RWPE1 (cell line): ENCODE measurements at places on chromosomes 2 and 18.
A peak's percentile ranks its signal among the peaks of the same experiment; 100 is the strongest.

DNA sequence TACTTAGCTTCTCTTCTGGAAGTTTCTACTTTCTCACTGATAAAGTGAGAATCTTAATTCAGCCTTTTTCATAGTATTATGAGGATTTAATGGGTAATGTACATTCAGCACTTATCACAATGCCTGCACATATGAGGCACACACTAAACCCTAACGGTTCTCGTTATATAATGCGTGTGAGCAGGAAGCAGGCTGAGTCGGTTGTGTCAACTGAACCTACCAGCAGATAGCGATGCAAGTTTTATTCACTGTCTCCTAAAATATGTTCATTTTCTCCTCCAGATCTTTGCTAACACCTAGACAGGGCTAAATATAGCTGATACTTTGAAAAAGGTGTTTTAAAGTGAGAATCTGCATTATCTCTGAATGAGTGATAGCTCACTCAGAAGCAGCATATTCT lies 201.6 kb downstream of the ALPK2 start:
- DNase-seq: no peak

- DNase-seq: no peak
These were observed 50.4 kb downstream of the MBD2 start for GRCh38 chr18:54173980-54174630.

- no peak for DNase-seq
These were observed 83.7 kb upstream of the MBOAT2 start for GRCh38 chr2:9087121-9087681.

DNA sequence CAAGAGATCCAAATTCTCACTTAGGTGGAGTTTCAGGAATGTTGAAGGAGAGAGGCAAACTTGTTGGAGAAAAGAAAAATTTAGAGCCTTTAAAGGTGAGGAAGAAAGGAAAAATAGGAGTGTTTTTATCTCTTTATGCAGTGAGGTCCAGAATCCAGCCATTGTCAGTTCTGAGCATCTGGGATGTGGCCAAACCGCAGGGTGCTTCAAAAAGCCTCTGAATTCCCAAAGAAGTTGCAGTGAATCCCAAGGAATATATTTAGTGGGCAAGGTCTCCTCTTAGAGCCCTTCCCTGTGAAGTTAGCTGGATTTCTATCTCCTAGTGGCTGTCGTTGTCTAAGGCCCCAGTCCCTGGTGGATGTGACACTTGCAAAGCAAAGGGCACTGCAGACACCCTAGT lies 51.2 kb downstream of the MTCL1 start:
- DNase-seq: no peak

DNA sequence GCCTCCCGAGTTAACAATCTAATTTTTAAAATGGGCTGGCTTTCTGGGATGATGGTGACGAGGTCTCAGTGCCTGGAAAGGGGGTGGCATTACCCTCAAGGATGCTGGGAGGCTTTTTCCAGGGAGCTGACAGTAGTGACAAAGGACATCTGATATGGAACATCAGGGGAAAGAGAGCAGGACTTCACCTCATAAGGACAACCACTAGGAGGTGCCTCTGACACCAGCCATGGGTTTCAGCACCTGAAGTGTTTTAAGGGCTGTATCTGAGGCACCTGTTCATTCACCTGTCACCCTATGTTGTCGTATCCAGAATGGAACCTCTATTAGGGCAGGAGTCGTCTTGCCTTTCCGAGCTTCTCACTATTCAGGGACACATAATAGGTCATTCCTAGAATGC lies 10.8 kb downstream of the IL36B start:
- no peak for DNase-seq

DNA sequence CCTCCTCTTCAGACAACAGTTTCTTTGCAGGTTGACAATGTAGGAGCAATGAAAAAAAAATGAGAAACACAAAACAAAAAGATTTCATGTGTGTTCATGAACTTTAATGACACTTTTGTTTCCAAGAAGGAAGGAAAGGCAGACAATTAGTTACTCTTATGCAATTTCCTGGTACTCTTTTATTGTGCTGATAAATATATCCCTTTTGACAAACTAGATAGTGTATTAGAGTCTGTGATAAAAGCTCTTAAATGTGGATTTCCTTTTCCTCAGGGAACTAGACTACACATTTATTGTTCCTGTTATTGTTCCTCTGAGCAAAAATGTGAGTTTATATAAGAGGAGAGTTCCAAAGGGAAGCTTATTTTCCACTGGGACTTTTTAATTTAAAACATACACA lies 188.7 kb upstream of the NRXN1 start:
- DNase-seq: no peak

DNA sequence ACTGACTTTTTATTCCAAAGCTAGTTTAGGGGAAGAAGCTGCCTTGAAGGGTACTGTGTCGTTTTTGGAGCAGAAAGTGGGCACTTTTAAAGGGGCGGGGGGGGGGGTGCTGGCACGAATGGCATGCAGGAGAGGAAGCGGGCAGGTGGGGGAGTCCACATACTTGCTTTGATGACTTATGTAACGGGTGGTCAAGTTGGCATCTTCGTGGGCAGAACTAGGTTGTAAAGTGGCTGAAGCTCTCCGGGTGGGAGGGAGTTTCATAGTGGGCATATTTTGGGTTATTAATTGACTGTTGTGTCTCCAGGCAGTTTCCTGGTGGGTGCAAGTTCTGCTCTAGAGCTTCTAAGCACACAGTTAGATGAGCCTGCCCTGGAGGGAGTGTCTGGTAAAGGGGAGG lies 19.9 kb downstream of the PCARE start:
- no peak for DNase-seq

DNA sequence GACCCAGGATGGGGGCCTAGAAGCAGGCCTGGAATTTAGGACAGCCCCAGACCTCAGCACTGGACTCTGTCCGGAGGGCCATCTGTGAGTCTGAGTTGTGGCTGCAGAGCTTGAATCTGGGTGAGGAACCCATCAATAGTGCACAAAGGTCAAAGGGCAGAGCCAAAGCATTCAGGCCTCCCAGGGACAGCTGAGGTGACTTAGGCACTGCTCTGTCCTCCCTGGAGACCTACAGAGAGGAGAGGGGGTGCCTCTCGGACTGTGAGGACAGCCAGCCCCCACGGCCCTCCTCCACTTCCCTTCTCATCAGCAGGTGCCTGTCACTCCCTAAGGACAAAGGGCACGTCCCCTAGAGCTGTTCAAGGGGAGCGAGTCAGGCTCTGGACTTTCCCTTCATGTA lies 25.1 kb upstream of the PRLH start:
- DNase-seq: no peak

DNA sequence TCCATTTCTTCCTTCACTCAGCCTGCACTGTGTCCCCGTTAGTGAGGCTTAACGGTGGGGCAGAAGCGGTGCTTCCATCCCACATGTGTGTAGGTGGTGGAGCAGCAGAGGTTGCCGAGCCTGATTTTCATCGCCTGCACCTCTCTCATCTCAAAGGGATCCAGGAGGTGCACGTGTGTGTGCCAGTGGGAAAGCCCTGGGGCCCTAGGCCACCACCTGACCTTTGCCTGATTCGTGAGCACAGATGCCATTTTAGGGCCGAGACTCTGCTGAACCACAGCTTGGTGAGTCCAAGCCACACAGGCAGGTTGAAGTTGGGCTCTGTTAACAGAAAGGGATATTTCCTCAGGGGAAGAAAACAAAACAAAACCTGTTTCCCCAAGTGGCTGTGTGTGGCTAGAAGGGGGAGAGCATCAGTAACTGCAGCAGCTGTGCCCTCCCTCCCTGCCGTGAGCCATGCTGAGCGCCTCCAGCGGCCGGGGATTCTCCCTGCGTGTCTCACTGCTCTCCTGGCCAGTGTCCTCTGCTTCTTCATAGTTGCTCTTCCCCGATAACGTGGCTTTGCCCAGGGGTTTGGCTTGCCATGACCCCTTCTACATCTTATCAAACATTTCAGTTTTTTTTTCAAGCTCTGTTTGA lies 81.5 kb downstream of the MAPRE2 start:
- no peak for DNase-seq

GRCh38 chr2:15059870-15060512 lies 427.5 kb downstream of the LRATD1 start:
- DNase-seq: peak; percentile 33

DNA sequence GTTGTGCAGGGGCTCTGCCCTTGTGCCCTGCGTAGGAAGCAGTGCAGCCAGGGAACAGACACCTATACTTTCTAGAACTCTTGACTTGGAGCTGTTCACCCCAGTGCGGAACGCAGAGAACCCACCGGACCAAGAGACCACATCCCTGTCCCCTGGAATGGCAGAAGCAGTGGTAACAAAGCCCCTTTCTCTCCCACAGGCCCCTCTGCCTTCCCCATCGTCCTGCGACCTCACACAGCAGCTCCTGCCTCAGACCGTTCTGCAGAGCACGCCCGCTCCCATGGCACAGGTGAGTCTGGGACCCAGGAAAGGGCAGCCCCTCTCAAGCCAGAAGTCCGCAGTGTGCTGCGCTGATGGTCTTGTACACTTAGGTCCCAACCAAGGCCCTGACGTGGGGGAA lies 24.6 kb upstream of the RPL31 start:
- no peak for DNase-seq

DNA sequence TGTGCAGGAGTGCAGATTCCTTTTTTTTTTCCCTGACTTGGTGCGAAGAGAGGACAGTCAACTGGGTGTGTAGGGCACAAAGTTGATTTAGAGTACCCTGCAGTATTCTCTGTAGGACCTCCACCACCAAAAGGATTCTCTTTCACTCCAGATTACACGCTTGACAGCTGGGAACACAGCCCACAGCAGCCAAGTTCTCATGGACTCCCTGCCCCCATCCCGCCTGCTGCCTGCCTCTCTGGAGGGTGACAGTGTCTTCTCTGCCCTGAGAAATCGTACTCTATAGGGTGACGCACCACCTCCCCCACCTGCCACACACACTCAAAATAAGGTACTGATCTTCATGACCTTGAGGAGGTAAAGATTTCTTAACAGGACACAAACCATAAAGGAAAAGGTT lies 26.6 kb upstream of the IHH start:
- no peak for DNase-seq

GRCh38 chr2:122263746-122264145 lies 508.3 kb downstream of the TSN start:
- no peak for DNase-seq

- peak; percentile 53 for DNase-seq
These were observed 14.3 kb upstream of the MFF start for GRCh38 chr2:227310756-227311110.

- peak; percentile 81 for DNase-seq
These were observed 122.6 kb upstream of the STK17B start for GRCh38 chr2:196293751-196294515.

GRCh38 chr2:106959975-106960682 lies 74.2 kb upstream of the ST6GAL2 start:
- DNase-seq: no peak

DNA sequence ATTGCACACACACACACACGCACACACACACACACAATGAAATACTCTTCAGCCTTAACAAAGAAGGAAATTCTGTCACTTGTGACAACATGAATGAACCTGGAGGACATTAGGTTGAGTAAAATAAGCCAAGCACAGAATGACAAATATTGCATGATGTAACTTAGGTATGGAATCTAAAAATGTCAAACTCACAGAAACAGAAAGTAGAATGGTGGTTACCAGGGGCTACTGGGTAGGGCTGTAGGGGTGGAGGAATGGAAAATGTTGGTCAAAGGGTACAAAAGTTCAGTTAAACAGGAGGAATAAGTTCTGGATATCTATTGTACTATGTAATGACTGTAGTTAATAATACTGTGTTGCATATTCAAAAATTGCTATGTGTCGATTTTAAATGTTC lies 29.5 kb downstream of the SCN2A start:
- no peak for DNase-seq

DNA sequence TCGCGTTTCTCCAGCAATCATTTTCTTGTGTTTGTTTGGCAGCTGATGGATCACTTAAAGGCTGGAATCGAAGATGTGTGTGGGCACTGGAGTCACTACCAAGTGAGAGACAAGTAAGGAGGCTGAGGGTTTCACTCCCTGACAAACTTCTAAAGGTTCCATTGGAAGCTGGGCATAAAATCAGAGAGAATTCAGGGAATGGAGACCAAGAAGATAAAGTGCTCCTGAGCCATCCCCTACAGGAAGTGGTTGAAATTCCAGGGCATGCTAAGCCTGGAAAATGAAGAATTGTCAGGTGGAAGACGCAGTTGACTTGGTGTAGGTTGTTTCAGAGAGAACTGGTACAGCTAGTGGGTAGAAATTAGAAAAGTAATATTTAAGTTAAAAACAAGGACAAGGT lies 39.1 kb downstream of the SLC9A4 start:
- DNase-seq: no peak

DNA sequence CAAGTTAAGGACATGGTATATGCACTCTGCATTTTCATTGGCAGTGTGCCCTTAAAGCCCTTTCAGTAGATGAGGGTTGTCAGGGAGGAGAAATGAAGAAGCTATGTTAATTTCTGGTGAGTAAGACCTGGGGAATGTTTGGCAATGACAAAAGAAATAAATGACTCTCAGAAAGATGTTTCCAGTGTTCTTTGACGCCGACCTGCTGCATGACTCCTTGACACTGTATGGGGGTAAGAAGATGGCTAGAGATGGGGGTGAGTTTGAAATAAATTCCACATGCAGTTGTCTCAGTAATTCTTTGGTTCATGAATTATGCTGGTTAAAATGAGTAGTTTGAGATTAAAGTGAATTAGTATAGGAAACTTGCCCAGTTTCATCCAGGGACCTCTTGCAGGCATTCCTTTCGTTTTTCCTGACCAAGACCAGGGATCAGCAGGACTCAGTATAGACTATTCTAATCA lies 5.9 kb downstream of the CCDC121 start:
- peak; percentile 36 for DNase-seq

GRCh38 chr2:238690511-238690910 lies 157.4 kb upstream of the TWIST2 start:
- no peak for DNase-seq

- DNase-seq: no peak
These were observed 71.2 kb upstream of the CCBE1 start for GRCh38 chr18:59768409-59768808.

- no peak for DNase-seq
These were observed 79.0 kb downstream of the OLA1 start for GRCh38 chr2:174169372-174169771.

GRCh38 chr2:109513749-109514588 lies 99.8 kb downstream of the SEPTIN10 start:
- peak; percentile 68 for DNase-seq

- peak; percentile 55 for DNase-seq
These were observed 513 bp downstream of the THOC1 start for GRCh38 chr18:267380-267687.

DNA sequence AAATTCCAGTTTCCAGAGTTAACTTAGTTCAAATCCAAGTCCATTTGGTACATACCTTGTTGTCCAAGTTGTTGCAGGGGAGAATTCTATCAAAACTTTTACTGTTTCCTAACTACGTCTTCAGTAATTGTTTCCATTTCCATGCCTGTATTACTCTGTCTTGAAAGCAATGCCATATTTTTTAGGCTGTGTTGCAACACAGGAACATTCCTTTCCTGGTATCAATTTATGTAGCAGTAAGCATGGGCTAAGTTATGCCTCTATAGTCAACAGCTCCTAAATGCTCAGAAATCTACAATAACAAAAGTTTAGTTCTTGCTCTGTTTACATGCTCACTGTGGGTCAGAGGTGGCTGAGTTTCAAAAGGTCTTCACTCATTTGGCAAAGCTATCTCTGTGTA lies 1943.8 kb upstream of the PIK3C3 start:
- DNase-seq: no peak

- DNase-seq: no peak
These were observed 65.1 kb upstream of the MAPRE2 start for GRCh38 chr18:34976123-34976522.

GRCh38 chr18:79690071-79690470 lies 10.5 kb downstream of the CTDP1 start:
- DNase-seq: no peak
